ENCODE measurements at places on chromosomes 1 and 21.

DNA sequence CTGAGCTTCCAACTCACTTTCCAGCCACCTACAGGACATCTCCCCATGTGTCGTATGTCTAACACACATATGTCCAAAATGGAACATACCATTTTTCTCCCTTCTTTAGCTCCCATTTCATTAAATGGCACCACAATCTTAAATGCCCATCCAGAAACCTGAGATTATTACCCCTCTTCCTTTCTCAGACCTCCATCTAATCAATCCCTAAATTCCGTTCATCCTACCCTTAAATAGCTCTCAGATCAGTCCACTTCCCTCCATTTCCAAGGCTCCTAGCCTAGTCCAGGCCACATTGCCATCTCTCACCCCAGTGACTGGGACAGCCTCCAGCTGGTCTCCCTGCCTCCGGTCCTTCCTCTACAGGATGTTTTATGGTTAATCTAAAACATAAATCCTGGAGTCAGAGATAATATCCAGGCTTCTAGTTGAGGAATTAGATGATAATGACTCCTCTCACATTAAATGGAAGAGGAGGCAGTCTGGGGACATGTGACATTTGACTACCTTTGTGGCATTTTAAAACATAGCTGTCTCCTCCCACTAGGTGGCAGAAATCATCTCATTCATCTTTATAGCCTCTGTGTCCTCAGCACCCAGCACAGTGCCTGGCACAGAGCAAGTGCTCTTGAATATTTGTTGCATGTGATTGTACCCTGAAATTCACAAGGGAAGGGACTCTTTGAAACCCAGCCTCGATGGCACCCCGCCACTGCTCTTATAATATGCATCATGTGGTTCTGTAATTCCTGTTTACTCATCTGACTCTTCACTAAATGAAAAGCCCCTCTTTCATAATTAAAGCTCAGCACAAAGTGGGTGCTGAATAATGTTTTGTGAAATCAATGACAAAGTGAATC is 102.3 kb downstream of the TMEM53 start:
- DNase-seq: no peak

DNA sequence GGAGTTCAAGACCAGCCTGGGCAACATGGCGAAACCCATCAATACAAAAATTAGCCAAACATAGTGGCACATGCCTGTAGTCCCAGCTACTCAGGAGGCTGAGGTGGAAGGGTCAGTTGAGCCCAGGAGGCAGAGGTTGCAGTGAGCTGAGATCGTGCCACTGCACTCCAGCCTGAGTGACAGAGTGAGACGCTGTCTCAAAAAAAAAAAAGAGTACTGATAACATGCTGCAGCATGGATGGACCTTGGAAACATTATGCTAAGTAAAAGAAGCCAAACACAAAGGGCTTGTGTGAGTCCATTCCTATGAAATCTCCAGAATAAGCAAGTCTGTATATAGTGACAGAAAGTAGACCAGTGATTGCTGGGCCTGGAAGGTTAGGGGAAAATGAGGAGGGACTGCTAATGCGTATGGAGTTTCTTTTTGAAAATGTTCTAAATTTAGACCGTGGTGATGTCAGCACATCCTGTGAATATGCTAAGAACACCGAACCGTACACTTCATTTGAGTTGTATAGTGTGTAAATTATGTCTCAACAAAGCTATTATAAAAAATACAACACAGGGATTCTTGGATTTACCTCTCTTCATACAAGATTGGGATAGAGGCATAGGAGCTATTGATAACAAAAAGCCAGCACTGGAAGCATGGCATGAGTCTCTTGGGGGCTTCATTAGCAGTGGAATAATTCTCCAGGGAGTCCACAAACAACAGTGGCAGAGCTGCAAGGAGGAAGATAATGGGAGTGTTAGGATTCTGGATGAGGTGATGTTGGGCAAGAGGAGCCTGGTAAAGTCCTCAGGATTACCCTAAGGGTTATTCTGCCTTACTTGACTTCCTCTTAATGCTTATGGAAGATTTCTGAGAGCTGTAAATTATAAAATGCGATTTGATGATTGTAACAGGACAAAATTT is 73.5 kb downstream of the TTC3 start:
- no peak for DNase-seq

- DNase-seq: no peak
Observed at GRCh38 chr1:234258071-234258470, 115.2 kb upstream of the COA6 start.

DNA sequence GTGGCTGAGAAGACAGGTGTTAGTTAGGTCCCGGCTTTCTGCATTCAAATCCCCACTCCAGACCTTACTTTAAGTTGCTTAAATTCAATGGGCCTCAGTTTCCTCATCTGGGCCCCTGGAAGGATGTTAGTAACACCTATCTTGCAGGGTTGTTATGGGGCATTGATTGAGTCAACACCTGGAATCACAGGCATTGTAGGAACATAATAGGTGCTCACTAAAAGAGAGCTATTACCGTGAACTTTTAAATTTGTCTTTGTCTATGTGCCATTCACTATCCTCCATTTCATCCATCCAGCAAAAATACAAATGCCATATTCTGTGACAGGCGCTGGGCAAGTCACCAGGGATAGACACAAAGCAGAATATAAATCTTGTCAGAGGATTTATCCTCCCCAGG is 10.5 kb upstream of the MAPKAPK2 start:
- no peak for DNase-seq

- no peak for DNase-seq
Observed at GRCh38 chr1:51415963-51416362, 85.6 kb upstream of the TTC39A start.

DNA sequence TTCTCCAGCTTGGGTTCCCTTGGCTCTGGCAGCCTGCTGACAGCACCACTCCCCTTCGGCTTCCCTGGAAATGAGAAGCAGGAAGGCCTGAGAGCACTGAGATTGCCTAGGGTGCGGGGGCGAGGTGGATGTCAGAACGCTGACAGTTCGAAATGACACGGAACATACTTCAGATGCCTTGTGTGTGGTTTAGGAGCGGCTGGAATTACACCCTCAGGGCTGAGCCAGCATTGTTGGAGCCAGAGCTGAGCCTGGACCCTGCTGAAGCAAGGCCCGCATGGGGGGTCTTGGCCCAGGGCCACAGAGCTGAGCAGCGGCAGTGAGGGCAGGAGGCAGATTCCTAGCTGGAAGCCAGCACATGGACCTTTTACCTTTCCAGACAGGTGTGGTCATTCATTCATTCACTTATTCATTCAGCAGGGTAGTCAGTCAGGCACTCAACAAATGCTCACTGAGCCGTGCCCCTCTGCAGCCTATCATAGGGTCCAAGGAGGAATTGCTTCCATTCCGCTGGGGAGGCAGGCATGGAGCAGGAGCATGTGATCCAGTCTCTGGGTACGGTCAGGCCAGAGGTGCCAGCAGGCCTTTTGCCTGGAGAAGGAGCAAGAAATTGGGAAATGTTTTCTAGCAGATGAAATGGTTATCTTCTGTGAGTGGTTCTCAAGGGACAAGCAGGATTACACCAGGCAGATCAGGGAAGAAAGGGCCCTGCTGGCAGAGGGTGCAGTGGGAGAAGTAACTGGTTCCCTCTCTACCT is 6.6 kb upstream of the FOXE3 start:
- no peak for DNase-seq

GRCh38 chr1:241799416-241799815 is 48.6 kb upstream of the EXO1 start:
- no peak for DNase-seq

DNA sequence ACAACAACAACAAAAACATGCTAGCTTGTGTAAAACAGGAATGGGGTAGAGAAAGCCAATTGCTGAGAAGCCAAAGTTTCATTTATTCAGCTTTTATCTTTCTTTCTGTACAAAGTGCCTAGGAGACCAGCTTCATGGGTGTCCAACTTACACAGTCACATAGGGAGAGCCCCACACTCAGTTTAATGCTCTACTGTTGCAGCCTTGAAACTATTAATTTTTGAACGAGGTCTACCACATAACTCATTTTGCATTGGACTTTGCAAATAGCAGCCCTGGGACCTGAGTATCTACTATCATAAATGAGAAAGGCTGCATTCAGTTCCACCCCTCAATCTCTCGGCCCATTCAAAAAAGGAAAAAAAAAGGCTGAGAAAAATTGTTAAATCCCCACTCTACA is 98.8 kb downstream of the ZNF644 start:
- DNase-seq: no peak

DNA sequence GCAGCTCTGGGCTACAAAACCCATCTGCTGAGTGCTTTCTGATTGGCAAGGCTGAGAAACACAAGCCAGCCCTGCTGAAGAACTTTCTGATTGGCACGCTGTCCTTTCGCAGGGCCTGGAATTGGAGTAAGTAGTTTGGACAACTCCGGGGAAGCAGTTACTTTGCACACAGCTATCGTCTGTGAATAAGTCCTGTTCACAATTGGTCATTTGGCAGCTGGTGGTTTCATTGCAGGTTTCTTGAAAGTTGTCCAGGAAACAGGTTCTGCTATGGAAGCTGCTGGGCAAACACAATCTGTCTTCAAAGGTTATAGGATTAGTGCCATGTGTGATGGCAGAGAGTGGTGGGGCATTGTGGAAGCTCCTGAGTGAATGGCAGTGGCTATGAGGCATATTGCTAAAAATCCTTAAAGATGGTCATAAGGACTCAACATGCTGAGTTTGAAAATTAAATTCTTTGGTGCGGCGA is at the start of gene KRTAP27-1:
KRTAP27-1 (minus strand) TSS at position 419 of the 469 bp plus-strand sequence; CDS start at position 393, 26 bp downstream.
- DNase-seq: no peak

- no peak for DNase-seq
Observed at GRCh38 chr1:51856745-51857144, 21.8 kb downstream of the NRDC start.

DNA sequence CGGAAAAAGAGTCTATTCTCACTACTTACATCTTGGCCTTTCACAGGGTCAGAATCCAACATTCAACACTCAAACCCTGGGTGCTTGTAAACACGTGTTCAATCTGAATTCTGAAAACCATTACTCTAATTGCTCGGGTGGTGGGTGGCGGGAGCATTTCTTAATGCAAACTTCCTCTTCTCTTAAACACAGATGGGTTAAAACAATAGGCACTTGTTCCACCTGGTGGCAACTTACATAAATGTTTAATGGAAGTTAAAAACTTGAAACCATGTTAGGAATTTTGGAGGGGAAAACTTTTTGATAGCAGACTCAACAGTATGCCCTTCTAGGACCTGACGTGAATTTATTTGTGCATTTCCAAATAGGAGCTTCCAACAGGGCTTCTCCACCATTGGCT is 23.4 kb upstream of the TDRD10 start:
- no peak for DNase-seq

DNA sequence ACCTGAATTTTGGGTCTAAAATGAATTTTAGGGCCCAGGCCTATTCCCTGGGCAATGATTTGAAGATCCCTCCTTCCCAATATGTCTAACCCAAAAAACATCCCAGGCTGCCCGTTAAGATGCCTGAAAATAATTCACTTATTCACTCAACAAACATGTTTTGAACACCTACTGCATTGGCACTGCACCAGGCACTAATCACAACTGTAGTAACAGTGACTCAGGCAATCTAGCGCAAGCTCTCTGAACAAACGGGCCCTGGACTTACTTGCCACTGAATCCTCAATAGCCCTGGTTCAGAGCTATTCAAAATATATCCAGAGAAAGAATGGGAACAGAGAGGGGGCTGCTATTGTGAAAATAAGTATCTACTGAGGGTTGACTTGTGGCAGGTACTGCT is 4.2 kb downstream of the CD244 start:
- DNase-seq: no peak

- DNase-seq: no peak
Observed at GRCh38 chr1:86692641-86693040, 11.7 kb upstream of the SH3GLB1 start.

DNA sequence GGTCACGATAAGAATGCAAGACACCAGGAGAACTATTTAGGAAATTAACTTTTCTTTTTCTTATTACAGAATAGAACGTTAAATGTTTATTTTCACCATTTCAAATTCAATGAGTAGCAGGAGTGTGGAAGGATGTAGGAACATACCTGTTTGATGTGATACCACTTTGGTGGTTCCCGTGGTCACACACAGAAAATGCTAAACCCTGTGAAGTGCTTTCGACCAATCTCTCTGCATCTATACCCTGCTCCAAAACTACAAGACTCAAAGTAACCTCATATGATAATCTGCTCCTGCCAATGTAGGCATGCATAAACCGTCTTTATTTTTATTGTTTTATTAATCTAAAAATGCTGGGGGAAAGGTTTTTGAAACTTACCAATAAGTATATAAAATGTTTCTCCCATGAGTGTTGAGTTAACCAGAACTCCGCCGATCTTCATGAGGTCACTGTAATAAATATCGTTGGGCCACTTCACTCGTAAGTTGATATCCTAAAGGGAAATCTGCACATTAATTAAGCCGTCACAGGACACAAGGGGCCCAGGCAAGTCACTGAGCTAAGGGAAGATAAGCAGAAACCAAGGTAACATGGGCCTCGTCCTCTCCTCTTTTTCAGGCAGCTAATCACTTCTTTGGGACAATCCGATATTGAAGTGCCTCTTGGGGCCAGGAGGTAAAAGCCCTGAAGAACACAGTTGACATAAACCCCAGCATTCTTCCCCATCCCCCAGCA is 60.6 kb downstream of the SIM2 start:
- DNase-seq: no peak

- DNase-seq: no peak
Observed at GRCh38 chr1:223179786-223180185, 36.7 kb upstream of the TLR5 start.

GRCh38 chr1:231958448-231958847 is 331.9 kb downstream of the DISC1 start:
- DNase-seq: no peak

Measured in esophagus squamous epithelium (tissue), 5 donors.